CD8-positive, alpha-beta memory T cell (primary cell): ENCODE measurements at places on chromosomes 16 and 17.

GRCh38 chr17:66540131-66540781 lies 237.8 kb downstream of the PRKCA start:
- no peak overlapping the region for H3K4me3 ChIP-seq
- H3K27ac ChIP-seq, result no peak overlapping the region
- no peaks in the 10 kb centered on the region for H3K36me3 ChIP-seq

- no peak overlapping the region for H3K4me3 ChIP-seq
- DNase-seq, result no peak
- H3K36me3 ChIP-seq, result no peaks in the 10 kb centered on the region
- H3K27me3 ChIP-seq, result no peaks in the 10 kb centered on the region
- peaks cover 11% of the 10 kb centered on the region for H3K4me1 ChIP-seq
- no peak overlapping the region for H3K27ac ChIP-seq
Observed at GRCh38 chr16:30124985-30125379, 2.0 kb upstream of the MAPK3 start.

DNA sequence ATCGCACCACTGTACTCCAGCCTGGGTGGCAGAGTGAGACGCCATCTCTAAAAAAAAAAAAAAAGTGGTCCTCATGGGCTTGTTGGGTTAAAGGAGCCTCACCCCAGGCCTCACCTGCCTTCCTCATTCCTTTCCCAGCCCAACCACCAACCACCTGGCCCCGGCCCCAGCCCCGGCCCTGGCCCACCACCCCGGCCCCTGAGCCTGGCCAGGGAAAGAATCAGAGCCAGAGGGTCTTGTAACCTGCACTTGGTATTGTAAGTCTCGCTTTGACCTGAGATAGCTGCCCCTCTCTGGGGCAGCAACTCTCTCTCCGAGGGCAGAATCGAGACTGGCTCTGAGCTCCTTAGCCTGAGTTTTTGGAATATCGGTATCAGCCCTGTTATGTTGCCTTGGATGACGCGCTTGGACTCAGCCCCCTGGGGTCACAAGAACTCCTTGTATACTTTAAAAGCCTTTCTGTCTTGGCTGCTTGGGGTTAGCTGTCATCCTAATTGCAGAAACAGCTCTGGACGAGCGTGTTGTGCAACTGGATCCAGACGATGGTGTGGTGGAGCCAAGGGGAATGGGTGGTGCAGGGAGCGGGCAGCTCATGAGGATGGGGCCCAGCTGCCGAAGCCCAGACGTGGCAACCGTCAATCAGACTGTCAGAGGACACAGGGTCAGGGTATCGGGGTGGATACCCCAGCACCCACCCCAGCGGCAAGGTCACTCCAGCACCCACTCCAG lies 14.6 kb downstream of the SMTNL2 start:
- H3K36me3 ChIP-seq, result no peaks in the 10 kb centered on the region
- no peak for DNase-seq
- no peaks in the 10 kb centered on the region for H3K4me1 ChIP-seq
- no peak overlapping the region for H3K4me3 ChIP-seq
- no peak overlapping the region for H3K27ac ChIP-seq
- no peaks in the 10 kb centered on the region for H3K27me3 ChIP-seq

DNA sequence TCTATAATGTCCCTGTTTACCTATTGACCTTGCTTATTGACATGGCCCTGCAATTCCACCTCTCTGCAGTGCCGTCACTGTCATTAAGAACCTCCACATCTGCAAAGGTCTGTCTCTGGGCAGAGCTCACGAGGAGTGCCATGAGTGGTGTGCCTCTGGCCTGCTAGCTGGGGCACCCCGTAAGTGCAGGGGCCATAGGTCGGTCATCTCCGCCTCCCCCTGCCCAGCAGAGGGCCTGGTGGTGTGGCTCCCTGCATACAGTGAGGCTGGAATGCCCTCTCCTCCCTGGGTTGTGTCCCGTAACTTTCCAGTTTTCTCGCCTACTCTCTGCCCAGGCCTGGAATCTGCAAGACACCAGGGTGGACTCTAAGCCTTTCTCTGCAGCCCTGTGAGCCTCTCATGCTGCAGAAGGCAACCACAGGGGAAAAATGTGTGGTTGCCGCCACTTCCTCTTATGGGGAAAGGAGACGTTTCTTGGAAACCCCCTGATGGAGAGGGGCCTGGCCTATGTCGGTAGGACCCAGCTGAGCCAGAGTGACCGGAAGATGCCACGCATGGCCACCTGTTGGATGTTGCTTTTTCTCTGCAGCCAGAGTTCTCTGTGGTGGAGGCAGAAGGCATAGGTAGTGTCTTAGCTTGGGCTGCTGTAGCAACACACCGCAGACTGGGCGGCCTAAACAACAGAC lies 2.7 kb upstream of the SNX20 start:
- peak overlapping the region; percentile 16 for H3K4me3 ChIP-seq
- H3K4me1 ChIP-seq, result peaks cover 72% of the 10 kb centered on the region
- peaks cover 3% of the 10 kb centered on the region for H3K36me3 ChIP-seq
- no peaks in the 10 kb centered on the region for H3K27me3 ChIP-seq
- peak; percentile 41 for DNase-seq
- H3K27ac ChIP-seq, result peak overlapping the region; percentile 48

DNA sequence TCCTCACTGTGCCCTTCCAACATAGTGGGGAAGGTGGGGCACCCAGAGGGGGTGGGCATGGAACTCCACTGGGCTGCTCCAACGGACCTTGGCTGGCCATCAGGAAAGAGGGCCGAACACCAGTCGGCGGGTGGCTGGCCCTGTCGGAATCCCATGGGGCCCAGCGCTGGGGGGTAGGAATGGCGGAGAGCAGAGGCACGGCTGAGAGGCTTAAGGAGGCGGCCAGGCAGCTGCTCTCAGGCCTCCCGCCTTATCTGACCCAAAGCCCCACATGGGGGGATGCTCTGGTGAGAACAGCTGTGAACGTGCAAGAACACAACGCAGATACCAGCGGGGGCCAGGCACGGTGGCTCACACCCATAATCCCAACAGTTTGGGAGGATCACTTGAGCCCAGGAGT lies 4.4 kb upstream of the MYO1C start:
- no peaks in the 10 kb centered on the region for H3K27me3 ChIP-seq
- no peak overlapping the region for H3K4me3 ChIP-seq
- peaks cover 14% of the 10 kb centered on the region for H3K36me3 ChIP-seq
- no peak overlapping the region for H3K27ac ChIP-seq
- peaks cover 13% of the 10 kb centered on the region for H3K4me1 ChIP-seq
- DNase-seq, result no peak

DNA sequence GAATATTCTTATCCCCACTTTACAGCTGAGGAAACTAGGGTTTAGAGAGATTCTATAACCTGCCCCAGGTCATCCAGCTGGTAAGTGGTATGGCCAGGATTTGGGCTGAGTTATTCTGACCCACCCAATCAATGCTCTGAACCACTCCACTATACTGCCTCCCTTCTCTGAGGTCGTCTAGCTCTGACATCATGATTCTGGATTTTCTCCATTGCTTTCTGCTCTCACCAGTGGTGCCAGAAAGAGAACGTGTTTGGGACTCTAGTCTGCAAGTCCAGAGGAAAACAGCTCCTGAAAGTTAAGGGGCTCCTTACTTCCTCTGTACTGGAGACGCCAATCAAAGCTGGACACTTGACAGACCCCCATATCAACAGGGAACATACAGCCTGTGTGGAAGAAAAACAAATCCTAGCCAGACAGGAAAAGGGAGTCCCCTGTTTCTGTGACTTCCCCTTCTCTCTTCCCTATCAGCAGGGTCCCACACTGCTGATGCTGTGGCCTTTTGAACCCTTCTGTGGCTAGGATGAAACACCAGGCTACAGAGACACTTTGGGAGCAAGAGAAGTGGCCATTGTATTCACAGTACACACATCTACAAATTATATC lies 6.0 kb upstream of the EZH1 start:
- no peaks in the 10 kb centered on the region for H3K36me3 ChIP-seq
- no peak for DNase-seq
- no peak overlapping the region for H3K27ac ChIP-seq
- H3K27me3 ChIP-seq, result peaks cover 8% of the 10 kb centered on the region
- H3K4me1 ChIP-seq, result no peaks in the 10 kb centered on the region

- H3K4me3 ChIP-seq, result no peak overlapping the region
- no peaks in the 10 kb centered on the region for H3K36me3 ChIP-seq
- peaks cover 96% of the 10 kb centered on the region for H3K4me1 ChIP-seq
- H3K27me3 ChIP-seq, result no peaks in the 10 kb centered on the region
Observed at GRCh38 chr16:3872216-3872895, 8.2 kb downstream of the CREBBP start.

DNA sequence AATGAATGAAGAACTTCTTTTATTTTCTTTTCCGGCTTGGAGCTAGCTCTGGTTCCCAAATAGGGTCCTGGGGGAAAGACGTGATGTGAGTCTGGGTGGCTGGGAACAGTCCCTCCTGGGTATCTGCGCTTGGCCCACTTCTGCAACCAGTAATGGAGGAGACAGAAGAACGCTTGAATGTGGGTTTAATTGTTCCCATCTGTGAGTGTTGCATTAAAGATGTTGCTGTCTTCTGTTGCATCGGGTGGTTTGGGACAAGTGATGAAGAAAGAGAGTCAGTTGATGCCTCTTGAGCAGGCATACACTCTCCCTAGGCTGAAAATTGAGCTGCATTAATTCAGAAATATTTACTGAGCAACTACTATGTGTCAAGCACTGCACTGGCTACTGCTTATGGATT lies 511.1 kb downstream of the CDH13 start:
- H3K27ac ChIP-seq, result no peak overlapping the region
- H3K36me3 ChIP-seq, result no peaks in the 10 kb centered on the region
- no peaks in the 10 kb centered on the region for H3K4me1 ChIP-seq
- DNase-seq, result no peak
- no peak overlapping the region for H3K4me3 ChIP-seq

- no peak overlapping the region for H3K4me3 ChIP-seq
- no peak overlapping the region for H3K27ac ChIP-seq
- no peak for DNase-seq
- no peaks in the 10 kb centered on the region for H3K27me3 ChIP-seq
Observed at GRCh38 chr16:27862953-27863352, 200.6 kb downstream of the GSG1L start.

- H3K27me3 ChIP-seq, result no peaks in the 10 kb centered on the region
- H3K36me3 ChIP-seq, result no peaks in the 10 kb centered on the region
- H3K4me1 ChIP-seq, result no peaks in the 10 kb centered on the region
- no peak for DNase-seq
- no peak overlapping the region for H3K27ac ChIP-seq
Observed at GRCh38 chr16:55035956-55036355, 105.3 kb downstream of the IRX5 start.

DNA sequence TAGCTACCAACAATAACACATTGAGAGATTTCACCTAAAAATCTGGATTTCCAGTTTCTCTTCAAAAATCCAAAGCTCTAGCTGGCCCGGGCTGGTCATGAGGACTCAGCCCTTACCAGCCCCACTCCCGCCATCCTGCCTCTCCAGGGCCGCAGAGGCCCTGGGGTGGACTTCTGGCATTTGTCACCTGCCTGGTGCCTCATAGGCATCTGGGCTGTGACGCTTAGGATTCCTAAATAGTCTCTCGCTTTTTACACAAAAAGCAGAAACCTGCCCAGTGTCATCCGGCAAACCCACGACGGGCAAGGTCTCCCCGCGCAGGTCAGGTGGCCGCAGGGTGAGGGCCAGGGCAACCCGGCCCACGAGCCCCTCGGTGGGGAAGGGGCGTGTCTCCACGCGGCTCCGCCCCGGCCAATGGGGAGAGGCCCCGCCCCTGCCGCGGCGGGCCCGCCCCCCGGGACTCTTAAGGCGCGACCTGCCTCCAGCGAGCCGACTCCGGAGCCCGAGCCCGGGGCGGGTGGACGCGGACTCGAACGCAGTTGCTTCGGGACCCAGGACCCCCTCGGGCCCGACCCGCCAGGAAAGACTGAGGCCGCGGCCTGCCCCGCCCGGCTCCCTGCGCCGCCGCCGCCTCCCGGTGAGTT lies at the start of gene VASN:
Gene VASN, plus strand, starts transcription at position 492 of the 644 bp plus-strand sequence. CDS start 9,030 bp downstream, outside the sequence.
- peaks cover 18% of the 10 kb centered on the region for H3K4me1 ChIP-seq
- peak within 1 kb of the TSS; percentile 60 for H3K4me3 ChIP-seq
- peaks cover 11% of the 10 kb centered on the region for H3K36me3 ChIP-seq
- H3K27ac ChIP-seq, result peak within 1 kb of the TSS; percentile 67
- H3K27me3 ChIP-seq, result no peaks in the 10 kb centered on the region

- no peak overlapping the region for H3K4me3 ChIP-seq
- H3K4me1 ChIP-seq, result peaks cover 12% of the 10 kb centered on the region
- DNase-seq, result no peak
Observed at GRCh38 chr17:2855063-2855600, 58.9 kb downstream of the RAP1GAP2 start.

GRCh38 chr17:72456075-72456474 lies 335.3 kb downstream of the SOX9 start:
- no peak for DNase-seq
- no peak overlapping the region for H3K4me3 ChIP-seq
- no peak overlapping the region for H3K27ac ChIP-seq

DNA sequence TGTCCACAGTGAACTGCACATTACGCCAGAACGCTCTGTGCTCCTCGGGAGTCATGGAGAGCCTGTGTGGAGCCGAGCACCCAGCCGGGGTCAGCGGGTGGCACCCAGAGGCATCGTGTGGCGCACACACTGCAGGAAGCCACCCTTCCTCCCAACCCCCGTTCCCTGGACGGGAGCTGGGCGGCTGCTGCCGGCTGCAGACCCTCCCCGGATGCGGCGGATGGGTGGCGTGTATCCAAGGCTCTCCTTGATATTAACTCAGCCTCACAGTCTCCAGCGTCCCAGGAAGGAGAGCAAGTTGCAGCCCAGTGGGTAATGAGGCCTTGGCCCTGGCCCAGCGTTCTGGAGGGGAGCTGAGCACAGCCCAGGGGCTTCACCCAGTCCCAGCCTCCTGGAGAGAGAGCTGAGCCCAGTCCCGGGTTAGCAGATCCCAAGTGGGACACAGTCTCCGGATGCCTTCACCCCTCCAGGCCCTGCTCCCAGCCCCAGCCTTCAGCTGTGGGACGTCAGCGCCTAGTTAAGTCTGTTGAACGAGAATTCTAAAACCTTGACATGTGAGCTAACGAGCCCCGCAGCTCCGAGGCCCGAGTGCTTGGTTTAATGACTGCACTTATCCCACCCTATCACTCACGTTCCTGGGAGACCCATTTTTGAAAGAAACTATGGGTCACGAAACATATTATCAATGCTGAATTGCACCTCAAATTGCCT lies 86.6 kb downstream of the TBC1D16 start:
- no peaks in the 10 kb centered on the region for H3K4me1 ChIP-seq
- DNase-seq, result no peak
- no peaks in the 10 kb centered on the region for H3K27me3 ChIP-seq
- no peak overlapping the region for H3K27ac ChIP-seq

DNA sequence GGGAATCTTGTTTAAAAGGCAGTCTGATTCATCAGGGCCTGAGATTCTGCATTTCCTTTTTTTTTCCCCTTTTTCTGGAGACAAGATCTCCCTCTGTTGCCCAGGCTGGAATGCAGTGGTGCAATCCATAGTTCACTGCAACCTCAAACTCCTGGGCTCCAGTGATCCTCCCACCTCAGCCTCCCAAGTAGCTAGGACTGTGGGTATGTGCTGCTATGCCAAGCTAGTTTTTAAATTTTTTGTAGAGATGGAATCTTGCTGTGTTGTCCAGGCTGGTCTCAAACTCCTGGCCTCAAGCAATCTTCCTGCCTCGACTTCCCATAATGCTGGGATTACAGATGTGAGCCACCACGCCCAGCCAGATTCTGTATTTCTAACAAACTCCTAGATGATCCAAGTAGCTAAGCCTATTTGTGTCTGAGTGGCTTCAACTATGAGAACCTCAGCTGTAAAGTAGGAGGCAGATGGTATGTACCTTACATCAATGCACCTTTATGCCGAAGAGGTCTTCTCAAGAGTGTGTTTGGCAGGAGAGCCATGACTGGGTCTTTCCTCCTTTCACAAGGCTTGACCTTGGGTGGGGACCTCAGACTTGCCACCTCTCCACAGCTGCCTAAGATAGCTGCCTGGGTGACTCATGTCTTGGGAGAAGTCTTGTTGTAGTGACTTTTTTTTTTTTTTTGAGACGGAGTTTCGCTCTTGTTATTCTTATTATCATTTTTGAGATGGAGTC lies 10.9 kb downstream of the LDAF1 start:
- DNase-seq, result no peak
- no peaks in the 10 kb centered on the region for H3K4me1 ChIP-seq
- H3K4me3 ChIP-seq, result no peak overlapping the region
- H3K27me3 ChIP-seq, result no peaks in the 10 kb centered on the region
